Cortex of kidney (tissue), 1 donor: ENCODE measurements at places on chromosomes 1 and 21.

- DNase-seq: no peak
These were observed 148.1 kb upstream of the CTTNBP2NL start for GRCh38 chr1:112247961-112248360.

GRCh38 chr21:42627527-42628289 lies 25.7 kb upstream of the PDE9A start:
- DNase-seq: no peak

GRCh38 chr1:3945222-3945621 lies 45.1 kb upstream of the C1orf174 start:
- DNase-seq: no peak

GRCh38 chr1:104132382-104132973 lies 382.8 kb downstream of the AMY1C start:
- no peak for DNase-seq

DNA sequence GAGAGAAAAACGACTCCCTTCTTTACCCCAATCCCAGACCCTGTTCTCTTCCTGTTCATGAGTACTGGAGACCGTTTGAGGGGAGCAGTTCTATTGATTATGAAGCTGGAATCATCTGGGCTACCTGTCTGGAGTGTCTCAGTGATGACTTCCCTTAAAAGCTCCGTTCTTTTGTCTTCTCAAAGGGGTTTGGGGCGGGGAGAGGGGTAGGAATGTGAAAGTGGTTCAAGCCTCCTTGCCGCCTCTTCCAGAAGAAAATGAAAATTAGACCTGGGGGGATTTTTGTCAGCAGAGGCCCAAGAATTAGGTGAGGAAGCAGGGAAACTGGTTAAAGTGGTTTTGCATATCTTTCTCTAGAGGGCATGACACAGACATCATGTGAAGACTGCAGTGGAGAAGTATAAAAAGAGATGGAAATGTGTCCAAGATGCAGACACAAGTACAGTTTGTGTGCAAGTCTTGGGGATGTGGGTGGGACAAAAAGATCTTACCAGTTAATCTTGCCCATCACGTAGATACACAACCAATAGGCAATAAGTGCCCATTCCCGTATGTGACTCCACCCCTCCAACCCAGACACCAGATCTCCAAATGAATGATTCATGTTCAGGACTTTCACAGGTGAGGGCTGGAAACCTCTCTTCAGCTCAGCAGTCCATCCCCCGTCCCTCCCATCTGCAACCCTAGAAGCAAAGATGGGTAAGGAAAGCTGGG lies 470 bp upstream of the MTMR11 start:
- no peak for DNase-seq

- DNase-seq: no peak
These were observed 94.4 kb upstream of the COL6A1 start for GRCh38 chr21:45887120-45887611.

- DNase-seq: peak; percentile 84
These were observed 797 bp upstream of the USP1 start for GRCh38 chr1:62436039-62436465.

DNA sequence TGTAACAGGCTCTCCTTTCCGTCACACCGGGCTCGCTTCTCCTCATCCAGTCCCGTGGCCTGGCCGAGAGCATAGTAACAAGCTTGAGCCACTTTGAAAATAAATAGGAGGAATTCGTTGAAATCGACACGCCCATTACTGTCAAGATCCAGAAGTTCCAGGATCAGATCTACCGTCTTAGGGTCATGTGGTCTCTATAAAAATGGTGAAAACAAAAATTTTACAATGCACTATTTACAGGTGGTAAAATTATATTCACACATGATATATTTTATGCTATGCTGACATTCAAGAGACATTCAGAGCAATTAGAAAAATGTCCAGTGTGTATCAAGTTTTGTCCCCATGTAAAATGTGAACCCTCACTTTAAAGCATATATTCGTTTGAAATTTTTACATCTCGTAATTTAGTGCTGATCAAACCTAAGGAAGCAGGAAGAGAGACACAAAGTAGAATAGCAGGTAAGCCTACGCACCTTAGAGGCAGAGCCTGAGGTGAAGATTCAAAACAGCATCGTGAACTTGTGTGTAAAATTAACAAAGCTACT lies 2.3 kb downstream of the TCHH start:
- DNase-seq: no peak

DNA sequence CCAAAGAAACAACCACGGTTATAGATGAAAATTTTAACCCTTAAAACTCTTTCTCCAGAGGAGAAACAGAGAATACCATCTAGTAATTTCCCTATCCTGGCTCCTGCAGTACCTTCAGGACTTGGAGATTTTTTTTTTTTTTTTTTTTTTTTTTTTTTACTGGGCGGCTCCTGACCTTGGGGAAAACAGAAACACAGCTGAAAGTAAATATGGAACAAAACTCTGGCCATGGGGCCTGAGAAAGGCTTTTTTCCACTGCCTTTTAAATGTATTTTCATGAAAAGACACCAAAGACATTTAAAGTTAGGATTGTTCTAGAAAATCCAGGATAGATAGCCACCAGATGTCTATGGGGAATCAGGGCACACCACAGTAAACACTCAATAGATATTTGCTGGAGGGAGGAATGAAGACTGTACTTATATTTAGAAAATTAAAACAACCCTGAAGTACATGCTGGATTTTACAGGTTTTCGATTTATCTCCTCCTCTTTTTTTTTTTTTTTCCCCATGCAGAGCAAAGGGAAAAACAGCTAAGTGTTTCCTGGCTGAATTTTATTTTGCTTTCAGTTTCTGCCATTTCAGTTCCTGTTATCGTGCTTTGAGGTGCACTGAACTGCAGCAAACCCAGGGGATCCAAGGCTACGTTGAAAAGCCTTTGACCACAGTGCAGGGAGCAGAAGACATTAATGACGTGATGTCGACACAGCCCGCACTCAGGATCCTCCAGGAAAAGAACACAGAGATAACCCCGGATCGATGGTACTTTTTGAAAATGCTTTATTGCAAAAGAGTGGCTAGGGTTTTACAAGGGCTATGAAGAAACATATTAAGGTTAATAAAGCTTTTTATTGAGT lies 35.7 kb upstream of the CNN3 start:
- no peak for DNase-seq

- no peak for DNase-seq
These were observed 43.5 kb downstream of the CHML start for GRCh38 chr1:241596633-241597032.

- DNase-seq: no peak
These were observed 3.0 kb upstream of the SUCO start for GRCh38 chr1:172530000-172530399.

GRCh38 chr1:228838717-228839500 lies 103.6 kb downstream of the RHOU start:
- no peak for DNase-seq

DNA sequence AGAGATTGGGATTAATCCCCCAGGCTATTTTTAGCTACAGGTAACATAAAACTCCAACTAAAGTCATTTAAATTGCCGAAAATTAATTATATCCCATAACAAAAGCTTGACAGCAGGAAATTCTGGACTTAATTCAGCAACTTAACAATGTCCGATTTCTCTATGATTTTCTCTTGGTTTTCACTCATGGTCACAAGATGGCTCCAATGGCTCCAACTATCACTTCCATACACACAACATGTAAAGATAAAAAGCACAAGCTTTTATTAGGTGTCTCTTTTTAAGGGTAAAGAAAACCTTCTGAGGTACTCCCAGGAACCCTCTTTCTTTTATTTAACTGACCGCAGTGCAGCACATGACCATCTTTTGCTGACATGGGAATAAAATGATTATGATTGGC lies 363.5 kb upstream of the PTBP2 start:
- no peak for DNase-seq

GRCh38 chr1:38134294-38134755 lies 87.7 kb upstream of the POU3F1 start:
- DNase-seq: no peak

- DNase-seq: no peak
These were observed 19.9 kb downstream of the NIBAN1 start for GRCh38 chr1:184954232-184954995.

- no peak for DNase-seq
These were observed 1.5 kb downstream of the MED8 start for GRCh38 chr1:43387976-43388599.

- no peak for DNase-seq
These were observed 64.2 kb downstream of the ZNF684 start for GRCh38 chr1:40595623-40596022.

- no peak for DNase-seq
These were observed 14.4 kb downstream of the CLDN14 start for GRCh38 chr21:36465478-36465877.

DNA sequence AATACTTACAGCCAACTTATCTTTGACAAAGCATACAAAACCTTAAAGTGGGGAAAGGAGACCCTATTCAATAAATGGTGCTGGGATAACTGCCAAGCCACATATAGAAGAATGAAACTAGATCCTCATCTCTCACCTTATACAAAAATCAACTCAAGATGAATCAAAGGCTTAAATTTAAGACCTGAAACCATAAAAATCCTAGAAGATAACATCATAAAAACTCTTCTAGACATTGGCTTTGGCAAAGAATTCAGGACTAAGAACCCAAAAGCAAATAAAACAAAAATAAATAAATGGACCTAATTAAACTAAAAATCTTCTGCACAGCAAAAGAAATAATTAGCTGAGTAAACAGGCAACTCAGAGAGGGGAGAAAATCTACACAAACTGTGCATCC lies 335.6 kb upstream of the PBX1 start:
- no peak for DNase-seq

DNA sequence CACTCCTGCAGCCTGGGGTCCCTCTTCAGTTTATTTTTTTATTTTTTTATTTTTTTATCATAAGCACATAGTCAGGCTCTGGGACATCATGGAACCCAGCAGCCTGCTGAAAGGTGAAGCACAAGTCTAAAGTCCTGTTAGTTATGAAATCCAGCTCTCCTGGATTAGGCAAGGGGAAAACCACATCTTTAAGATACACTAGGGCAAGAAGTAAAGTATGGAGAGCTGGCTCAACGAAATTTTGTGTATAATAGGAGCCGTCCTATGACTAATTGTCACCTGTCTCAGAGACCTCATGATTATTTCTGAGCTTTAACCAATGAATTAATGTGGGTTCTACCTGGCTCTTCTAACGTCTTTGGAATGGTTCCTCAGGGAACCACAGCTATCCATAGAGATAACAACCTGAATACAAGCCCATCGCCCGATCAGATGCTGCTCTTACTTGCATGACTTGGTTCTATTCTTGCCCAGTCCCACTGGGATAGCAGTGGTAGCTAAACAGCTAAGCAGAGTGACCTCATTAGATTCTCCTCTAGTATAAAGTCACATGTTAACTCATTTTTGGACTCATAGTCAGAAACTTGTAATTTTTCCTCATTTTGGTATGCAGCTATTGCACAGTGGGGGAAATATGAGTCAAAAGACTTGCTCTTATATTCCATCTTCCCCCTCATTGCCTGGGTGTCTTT lies 122.7 kb downstream of the LMO4 start:
- DNase-seq: no peak

- no peak for DNase-seq
These were observed 432 bp downstream of the AKT3 start for GRCh38 chr1:243849421-243850201.

GRCh38 chr1:44437107-44437716 lies 32.2 kb downstream of the RNF220 start:
- DNase-seq: no peak
